ENCODE measurements at places on chromosomes 3 and 15.

GRCh38 chr3:94520364-94520763 is 457.5 kb downstream of the NSUN3 start:
- DNase-seq: no peak

- peak; percentile 90 for DNase-seq
Measured at GRCh38 chr15:69758810-69759790, 306.5 kb downstream of the RPLP1 start.

DNA sequence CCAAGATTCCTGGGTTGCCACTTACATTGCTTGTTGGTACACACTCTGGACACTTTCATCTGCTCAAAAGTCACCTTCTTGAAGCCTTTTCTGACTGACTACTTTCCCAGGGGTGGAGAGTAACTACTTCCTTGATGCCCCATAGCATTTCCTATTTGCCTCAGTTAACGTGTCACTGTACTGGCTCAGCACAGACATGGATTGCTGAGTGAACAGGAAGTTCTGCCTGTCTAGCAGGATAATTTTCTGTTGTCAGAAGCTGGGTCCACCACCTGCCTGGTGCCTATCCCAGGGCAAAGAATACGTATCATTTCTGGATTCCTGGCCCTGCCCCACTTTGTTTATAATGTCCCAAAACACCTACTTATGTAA is 15.3 kb upstream of the ABHD17C start:
- DNase-seq: no peak

DNA sequence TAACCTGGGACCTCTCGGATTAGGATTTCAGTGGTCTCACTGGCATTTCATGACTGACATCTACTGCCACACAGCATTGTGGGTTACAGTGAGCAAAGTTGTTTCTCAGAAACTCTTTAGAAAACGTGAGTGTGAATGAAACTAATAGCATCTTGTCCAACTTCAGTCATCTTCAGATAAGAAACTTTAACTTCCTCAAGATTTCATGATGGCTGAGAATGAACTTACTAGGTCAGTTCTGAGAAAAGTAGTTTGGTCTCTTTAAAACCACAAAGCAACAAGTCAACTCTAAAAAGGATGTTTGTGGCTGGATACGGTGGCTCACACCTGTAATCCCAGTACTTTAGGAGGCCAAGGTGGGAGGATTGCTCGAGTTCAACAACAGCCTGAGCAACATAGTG is 14.2 kb upstream of the HOMER2 start:
- no peak for DNase-seq

GRCh38 chr3:193118907-193119306 is 122.1 kb upstream of the PLAAT1 start:
- DNase-seq: no peak

DNA sequence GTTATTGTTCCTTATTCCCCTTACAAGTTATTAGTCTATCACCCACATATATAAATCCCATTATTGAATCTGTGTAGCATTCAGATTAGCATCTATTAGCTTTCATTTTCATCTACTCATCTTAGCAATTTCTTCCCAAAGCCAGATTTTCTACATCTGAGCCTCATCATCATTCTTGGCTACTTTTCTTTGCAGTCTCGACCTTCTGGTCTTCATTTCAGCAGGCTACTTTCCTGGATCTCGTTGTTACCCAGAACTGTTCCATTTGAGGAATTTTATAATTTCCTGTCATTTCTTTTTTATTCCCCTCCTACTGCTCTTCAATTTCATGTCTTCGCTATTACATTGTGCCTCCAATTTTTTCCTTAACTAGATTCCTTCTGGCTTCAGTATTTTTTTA is 51.8 kb downstream of the SPRED1 start:
- DNase-seq: no peak

DNA sequence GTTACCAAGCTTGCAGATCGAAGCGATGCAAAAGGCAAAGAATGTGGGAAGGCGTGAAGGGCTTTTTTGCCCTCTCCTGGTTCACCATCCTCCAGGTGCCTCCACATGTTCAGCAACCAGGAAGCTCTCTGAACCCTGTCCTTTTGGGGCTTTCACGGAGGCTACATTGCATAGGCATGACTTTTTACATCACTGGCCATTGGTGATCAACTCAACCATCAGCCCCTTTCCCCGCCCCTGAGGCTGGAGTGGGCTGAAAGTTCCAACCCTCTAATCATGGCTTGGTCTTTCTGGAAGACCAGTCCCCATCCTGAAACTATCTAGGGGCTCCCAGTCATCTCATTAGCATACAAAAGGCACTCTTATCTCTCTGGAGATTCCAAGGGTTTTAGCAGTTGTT is 52.6 kb downstream of the UACA start:
- no peak for DNase-seq

- DNase-seq: no peak
Measured at GRCh38 chr3:178308771-178309170, 227.5 kb upstream of the KCNMB2 start.

DNA sequence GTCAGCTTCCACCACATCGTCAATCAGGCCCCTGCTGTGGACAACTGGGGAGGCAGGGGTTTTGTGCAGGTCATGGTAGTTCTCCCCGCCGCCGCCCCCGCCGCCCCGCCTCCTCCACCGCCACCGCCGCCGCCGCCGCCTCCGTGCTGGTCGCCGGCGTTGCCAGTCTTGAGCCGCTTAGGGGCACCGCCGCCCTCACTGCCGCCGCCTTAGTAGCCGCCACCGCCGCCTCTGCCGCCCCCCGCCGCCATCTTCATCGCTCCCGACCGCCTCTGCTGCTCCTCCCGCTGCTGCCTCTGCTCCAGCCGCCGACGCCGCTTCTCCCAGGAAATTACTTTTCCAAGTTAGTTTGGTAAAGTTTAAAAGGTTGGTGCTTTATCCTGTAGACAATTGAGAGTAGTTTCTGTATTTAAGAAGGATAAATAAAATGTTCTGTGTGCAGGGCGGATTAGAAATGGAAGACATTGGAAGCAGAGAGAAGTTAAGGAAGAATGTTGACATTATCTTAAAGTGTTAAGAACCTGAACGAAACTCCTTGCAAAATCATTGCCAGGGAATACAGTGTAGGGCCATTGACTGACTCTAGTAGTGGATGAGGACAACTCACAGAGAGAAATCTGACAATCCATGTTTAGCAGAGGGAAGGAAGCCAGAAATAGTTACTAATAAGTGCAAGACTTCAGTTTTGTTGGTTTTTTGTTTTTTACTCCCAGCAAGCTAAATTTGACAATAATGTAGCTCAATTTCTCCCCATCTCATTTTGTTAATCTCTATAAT is 53.0 kb upstream of the GOLGA8A start:
- DNase-seq: no peak

- DNase-seq: no peak
Measured at GRCh38 chr3:14517601-14518431, 22.3 kb downstream of the GRIP2 start.

DNA sequence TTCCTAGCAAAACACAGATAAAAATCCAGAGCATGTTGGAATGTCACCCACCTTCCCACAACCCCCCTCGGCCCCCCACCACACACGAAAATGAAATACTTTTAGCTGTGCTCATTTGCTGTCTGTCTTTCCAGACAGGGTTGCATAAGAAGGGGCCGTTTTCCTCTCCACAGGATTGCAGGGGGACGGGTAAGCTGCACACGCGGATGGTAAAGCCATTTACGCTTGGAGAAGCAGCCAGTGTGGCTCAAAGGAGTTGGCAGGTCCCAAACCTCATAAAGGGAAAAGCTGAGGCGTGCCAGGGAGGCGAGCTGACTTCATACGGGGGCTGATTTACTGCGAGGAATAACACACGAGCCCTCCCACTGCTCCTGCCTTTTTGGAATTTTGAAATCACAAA is 47.4 kb upstream of the ITGA11 start:
- DNase-seq: no peak

DNA sequence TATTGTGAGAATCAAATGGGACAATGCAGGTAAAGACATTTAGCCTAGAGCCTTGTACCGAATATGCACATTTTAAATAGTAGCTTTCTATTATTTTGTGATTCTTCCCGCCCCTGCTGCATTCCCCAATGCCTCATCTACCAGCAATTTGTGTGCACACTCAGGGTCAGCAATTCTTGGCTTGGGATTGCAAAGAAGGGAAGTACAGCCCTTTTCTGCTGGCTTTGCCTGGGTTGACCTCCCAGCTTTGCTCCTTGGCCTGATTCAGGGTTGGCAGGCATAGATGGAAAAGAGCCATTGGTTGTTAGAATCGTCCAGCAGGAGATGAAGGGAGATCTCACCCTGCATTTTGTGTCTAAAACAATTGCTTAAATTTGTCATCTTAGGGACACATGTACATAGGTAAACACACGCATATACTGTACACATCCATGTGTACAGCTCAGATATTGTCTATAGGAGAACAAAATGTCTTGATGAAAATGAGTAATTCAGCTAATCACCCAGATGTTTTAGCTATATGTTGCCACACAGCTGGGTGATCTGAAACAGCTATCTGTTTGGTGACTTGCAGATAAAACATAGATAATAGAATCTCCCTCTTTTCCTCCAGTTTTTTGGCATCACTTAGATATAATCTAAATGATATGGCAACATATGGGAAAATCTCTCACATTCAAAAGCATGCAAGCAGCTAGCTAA is 340.9 kb upstream of the TBL1XR1 start:
- DNase-seq: peak; percentile 7

- peak; percentile 3 for DNase-seq
Measured at GRCh38 chr3:170584585-170585007, 1.3 kb downstream of the SLC7A14 start.

- DNase-seq: peak; percentile 16
Measured at GRCh38 chr3:149152420-149152819, 23.0 kb downstream of the HPS3 start.

DNA sequence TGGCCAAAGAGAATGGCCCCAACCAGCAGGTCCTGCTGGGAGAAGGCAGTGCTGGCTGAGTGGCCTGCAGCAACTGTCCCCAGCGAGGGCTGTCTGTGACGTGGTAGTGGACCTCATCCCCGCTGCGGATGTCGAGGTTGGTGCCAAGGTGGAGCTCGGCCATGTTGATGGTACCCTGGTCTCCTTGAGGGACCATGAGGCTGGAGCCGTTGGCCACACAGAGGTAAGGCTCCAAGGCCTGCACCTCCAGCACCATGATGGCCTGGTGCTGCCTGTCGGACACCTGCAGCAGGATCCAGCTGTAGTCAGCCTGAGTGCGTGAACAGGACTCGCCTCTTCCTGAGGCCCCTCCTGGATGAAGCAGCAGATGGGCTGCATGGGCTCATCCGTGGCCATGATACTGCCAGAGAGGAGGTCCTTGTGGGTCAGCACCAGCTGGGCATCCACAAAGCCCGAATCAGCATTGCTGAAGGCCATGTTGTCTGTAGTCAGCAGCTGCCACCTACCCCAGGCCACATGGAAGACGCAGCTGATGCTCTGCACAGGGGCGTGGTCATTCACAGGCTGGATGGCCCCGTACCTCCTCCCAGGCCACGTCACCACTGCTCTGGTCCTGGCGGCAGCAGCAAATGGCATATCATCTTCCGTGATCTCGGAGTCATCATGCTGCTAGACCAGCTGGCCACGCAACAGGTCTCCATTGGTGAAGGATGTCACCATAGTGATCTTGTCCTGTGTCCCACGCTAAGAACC is 167.5 kb downstream of the GOLGA6L4 start:
- DNase-seq: no peak

GRCh38 chr15:96150254-96150653 is 180.2 kb upstream of the NR2F2 start:
- DNase-seq: no peak

DNA sequence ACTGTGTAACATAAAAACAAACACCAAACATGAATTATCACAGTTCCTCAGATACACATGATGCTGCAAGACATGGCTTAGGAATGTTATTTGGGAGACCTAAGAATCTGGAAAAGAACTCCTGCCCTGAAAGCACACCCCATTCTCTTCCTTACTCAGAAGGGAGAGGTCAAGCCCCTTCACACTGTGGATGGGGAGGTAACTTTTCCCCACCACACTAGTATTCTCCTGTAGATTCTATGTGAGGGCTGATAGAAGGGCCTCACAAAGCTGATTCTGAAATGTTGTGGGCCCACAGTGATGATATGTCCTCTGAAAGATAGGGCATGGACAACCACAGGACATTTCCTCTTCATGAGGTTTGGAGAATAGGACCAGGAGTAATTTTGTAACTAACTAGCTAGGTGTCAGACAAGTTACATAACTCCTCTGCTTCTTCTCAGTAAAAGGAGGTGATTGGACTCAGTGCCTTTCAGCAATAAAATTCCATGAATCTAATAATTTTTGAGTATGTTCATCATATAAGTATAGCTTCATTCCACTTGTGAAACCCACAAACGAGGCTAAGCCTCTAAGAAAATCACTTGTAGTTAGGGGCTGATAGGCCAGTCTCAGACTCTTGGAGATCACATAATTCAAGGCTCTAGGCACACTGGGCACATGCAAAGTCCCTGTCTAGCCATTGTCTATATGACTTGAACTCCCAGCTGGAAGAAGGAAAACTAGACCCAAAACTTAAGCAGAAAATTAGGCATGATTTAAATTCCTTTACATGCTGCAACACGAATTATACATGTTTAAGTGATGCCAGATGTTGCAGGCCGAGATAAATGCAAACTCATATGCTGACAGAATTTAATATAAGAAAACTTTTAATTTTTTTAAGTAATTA is 7.5 kb downstream of the PTX3 start:
- DNase-seq: no peak

DNA sequence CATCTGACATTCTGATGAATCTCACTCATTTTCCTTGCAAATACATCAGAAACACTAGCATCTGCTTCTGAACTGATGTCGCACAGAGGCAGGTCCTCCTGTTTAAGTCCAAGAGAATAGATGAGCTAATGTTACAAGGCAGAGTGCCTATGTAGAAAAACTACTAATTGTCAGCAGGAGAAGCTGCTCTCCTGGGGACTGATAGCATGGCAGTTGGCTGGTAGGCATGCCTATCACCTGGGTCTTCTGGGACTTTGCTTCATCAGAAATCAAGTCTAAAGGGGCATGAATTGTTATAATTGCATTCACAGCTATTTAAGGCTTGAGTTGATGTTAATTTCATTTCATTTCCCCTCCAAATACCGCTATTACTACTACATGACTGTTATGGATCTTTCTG is 457.2 kb downstream of the RAP2B start:
- DNase-seq: no peak

- no peak for DNase-seq
Measured at GRCh38 chr3:128835096-128835495, 44.3 kb upstream of the ACAD9 start.

DNA sequence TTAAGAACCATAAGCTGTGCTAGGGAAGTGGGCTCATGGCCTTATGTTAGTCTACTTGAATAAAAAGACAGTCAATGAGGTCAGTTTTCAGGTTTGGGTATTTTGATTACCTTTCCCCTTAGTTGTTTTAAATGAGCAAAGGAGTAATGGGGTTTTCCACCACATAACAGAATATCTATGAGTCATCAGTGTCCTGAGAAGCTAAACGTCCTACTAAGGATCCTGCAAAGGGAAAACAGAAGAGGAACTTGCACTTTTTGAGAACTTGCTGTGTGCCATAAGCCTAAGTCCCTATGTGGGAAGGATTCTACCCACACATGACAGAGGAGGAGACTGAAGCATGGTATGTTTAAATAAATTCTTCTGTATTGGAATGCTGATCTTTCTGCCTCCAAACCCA is 292.8 kb upstream of the TMC3 start:
- DNase-seq: no peak

- no peak for DNase-seq
Measured at GRCh38 chr15:23561914-23562313, 3.6 kb upstream of the MKRN3 start.
